ENCODE measurements at places on chromosomes 7 and 10.
A peak's percentile ranks its signal among the peaks of the same experiment; 100 is the strongest.

DNA sequence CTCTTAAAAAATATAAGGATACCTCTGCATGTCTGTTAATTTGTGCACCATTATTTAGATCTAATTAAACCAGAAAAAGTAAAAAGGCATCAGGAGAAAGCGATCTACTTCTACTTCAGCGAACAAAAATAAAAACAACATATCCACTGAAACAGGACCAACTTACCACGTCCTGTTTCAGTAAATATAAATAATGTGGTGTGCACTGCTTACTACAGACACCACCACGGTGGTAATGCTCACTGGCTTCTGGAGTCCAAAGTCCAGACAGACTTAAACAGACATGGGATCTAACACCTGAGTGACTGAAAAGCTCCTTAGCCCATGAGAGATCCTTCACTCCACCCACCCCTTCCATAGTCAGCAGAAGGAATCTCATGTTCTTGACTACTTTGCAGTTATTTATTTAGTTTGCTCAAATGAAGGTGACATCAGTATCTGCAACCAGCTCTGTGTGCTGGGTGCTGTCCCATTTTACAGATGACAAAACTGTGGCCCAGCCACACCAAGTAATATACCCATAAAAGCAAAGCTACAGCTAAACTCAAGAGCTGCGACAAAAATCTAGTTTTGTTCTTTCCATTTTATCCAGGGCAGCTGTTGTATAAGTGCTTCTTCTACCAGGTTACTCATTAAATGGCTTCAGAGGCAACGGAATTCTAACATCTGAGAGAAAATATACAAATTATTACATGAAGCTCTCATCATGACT is 62.1 kb upstream of the NCAPG2 start:
- no peak for DNase-seq

DNA sequence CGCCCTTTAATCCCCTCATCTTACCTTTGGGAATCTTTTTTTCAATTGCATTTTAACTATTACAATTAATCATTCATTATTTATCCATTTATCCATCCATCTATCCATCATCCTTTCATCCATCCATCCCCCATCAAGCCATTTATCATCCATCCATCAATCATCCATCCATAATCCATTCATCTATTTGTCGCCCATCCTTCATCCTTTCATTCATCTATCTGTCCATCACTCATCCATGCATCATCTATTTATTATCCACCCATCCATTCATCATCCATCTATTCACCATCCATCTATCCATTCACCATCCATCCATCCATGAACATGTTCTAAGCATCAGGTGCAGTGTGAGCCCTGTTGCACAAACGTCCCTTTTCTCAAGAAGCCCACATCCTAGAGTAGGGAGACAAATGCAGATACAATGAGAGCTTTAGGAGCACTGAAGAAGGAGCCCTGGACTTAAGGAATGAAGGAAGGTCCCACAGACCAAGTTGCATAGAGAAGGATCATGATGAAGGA is 199.5 kb downstream of the ADAM12 start:
- DNase-seq, result no peak

GRCh38 chr7:73829921-73830680 is 695 bp upstream of the CLDN4 start:
- DNase-seq, result no peak

- no peak for DNase-seq
Observed at GRCh38 chr10:59435707-59436106, 73.4 kb upstream of the FAM13C start.

DNA sequence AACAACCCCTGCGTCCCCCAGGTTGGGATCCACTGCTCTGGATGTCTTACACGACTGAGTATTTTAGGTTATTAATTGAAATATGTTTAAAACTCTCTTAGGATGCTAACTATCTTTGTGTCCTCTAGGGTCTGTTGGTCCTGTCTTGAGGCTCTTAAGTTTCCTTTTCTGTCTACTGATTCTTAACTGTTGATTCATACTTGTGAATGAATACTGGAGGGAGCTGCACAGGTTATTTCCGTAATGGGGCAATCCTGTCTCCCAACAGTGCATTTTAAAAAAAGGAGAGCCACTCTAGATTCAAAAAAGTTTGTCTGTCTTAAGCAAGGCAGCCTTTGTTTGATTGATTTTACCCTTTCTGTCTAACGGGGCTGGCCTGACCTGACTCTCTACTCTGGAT is 237.6 kb upstream of the POM121L12 start:
- no peak for DNase-seq

- no peak for DNase-seq
Observed at GRCh38 chr10:78383378-78384048, 349.9 kb downstream of the RPS24 start.

DNA sequence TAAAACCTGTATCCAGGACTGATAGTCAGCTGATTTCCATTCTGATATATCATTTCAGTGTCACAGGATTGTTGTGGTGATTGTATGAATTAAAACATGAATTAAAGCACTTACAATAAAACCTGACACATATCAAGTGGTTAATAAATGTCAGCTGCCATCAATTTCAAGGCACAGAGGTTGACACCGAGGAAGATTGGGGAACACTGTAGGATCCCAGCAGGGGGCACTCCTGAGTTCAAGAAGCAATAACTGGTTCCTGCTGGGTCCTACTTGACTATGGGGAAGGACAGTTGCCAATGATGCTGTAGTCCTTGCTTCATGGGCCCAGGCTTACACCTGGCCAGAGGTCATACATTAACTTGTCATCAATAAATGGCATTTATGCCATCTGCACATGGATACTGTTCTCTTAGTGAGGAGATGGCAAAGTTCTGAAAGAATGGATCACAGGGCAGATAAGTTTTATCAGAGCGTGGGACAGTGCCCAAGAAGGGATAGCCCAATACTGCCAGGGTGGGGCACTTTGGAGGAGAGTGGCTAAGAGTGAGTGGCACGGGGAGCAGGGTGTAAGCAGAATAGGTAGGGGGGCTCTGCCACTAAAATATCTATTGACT is 24.1 kb downstream of the FZD1 start:
- DNase-seq, result no peak

DNA sequence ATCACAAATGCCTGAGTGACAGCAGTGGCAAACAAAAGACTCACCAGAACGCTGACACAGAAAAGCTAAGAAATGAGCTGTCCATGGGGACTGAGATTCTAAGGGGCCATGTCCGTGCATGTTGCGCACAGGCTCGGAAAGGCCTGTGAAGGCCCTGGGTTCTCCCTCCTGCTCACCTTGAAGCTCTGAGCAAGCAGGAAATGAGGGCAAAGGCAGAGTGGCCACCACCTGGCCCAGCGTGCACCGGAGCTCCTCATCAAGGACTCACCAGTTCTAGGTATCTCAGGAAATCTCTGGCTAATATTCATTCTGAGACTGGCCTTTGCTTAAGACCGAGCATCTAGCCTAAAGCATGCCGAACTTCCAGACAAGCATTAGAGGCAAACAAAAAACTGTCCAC is 52.7 kb downstream of the MAD1L1 start:
- DNase-seq, result no peak

DNA sequence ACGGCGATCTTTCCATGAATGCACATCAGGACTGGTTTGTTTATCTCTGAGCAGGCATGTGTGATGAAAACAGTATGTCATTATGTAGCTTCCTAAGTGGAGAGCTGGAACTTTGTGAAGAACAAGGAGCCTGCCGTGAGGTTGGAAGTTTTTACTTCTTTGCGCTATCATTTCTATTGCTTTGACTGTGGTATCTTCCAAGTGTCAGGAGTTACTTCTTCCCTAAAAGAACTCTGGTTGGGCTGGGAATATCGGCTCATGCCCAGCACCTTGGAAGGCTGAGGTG is 167.4 kb upstream of the AHR start:
- no peak for DNase-seq

GRCh38 chr10:97034301-97034700 is 151.5 kb downstream of the SLIT1 start:
- no peak for DNase-seq

GRCh38 chr10:97039538-97040247 is 146.1 kb downstream of the SLIT1 start:
- no peak for DNase-seq

DNA sequence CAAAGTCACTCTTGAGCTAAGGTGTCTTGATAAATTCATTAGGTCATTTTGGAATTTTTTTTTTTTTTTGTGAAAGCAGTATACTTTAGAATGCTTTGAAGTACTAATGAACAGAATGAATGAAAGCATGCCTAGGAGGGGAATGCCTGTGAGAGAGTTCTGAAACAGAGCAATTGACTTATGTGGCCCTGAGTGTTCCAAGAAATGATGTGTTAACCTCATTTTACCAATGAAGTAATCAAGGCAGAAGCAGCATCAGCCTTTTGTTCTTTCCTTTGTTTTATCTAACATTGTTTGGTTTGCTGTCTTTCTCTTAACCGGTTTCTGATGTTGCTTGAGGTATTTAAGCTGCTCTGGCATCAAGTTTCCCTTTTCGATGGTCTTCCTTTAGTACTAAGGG is 154.6 kb upstream of the HGF start:
- DNase-seq, result no peak

DNA sequence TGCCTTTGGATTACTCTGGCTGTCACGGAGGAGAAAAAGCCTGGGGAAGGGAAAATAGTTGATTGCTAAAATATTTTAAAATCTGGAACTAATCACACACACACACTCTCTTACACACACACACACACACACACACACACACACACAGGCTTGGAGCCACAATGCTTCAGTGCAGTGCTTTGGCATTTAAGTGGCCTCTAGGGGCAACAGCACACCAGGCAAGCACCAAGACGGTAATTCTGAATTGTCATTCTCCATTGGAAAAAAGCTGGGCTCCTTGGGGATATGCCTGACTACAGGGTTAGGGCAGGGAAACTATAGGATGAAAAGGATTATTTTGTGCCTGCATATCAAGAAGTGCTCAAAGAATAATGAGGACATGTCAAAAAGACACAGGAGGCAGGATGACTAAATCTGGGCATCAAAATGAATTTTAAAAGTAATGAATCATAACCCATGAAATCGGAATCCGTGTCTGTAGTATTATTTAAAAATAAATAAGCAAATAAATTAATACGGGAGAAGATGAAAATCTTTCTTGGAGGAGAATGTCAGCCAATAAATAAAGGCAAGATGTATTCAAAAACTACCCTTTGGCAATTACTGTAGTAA is 30.4 kb upstream of the DDC start:
- DNase-seq, result peak; percentile 76

GRCh38 chr10:122163174-122164022 is 107.7 kb upstream of the BTBD16 start:
- peak; percentile 99 for DNase-seq

DNA sequence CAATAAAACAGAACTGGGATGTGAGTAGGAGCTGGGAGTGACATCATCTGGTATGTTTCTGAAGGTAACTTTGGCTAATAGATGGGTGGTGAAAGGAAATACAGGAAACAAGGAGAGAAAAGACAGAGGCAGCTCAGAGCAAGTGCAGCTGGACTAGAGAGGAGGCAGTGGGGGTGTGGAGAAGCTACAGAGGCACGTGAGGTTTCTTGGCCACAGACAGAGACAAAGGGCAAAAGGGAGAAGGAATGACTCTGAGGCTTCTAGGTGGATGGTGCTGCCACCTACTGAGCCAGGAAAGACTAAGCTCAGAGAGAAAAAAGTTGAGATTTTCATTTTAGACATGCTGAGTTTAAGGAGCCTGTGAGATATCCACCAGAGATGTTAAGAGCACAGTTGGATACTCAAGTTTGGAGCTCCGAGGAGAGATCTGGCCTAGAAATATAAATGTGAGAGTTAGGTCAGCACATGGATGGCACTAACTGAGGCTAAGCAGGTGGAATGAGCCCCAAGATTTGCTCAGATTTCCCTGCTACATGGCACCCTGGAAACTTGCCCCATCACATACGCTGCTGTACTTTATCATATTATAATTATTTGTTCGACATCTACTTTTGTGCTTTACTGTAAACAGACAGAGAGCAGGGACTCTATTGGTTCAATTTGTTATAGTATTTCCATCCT is 293.0 kb upstream of the IMMP2L start:
- DNase-seq, result peak; percentile 36

GRCh38 chr10:90462749-90463470 is 394.9 kb downstream of the HTR7 start:
- no peak for DNase-seq

DNA sequence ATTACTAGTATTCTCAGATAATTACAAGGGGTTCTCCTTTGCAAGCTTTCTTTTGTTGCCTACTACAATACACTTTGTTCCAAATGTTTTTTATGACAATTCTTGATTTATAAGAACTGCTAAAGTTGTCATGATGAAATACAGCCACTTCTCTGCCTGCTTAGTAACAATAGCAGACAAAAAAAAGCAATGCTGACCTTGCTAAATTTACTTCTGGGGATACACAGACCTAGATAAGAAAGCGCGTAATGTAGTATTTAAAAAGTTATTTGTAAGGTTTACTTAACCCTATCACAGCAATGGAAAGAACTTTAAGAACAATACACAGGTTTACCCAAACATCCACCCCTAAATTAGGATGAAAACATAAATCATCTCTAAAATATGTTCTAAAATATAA is 311.1 kb downstream of the DOCK4 start:
- DNase-seq, result no peak

DNA sequence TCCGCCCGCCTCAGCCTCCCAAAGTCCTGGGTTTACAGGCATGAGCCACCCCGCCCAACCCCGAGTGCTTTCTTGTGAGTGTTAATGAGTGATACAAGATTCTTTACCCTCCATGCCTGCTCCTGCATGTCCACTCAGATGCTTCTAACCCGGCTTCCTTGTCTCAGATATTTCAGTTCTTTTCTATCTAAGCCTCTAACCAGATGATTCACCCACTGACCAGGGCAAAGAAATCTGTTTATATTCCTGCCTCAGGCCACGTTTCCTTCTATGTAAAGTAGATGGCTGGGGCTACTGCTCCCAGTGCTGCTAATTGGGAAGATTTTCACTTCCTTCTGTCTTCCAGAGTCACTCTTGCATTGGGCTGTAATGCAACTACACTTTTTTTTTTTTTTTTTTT is 395.1 kb upstream of the ANKRD30A start:
- DNase-seq, result no peak

- no peak for DNase-seq
Observed at GRCh38 chr7:144827621-144828020, 8.2 kb downstream of the TPK1 start.

DNA sequence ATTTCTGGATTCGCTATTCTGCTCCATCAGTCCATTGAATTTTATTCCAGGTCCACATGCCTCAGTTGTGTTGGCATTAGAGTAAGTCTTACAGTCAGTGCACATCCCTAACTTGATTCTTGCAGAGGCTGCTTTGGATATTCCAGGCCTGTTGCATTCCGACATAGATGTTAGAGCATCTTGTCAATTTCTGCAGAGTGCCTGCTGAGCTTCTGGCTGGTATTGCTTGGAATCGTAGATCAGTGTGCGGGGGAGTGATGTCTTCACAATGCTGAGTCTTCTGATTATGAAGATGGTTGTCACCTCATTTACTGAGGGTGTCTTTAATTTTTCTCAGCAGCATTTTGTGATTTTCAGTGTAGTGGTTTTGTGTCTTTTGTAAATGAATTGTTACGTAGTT is 45.2 kb downstream of the INPP5A start:
- peak; percentile 31 for DNase-seq

- DNase-seq, result no peak
Observed at GRCh38 chr7:91496251-91496820, 232.1 kb downstream of the FZD1 start.
